Posterior vena cava (tissue), 2 donors: ENCODE measurements at places on chromosomes 3 and 15. TPM values are rescaled to one million over a fixed set of nuclear protein-coding genes. Genes with fewer than 3 reads are reported as not detected.

DNA sequence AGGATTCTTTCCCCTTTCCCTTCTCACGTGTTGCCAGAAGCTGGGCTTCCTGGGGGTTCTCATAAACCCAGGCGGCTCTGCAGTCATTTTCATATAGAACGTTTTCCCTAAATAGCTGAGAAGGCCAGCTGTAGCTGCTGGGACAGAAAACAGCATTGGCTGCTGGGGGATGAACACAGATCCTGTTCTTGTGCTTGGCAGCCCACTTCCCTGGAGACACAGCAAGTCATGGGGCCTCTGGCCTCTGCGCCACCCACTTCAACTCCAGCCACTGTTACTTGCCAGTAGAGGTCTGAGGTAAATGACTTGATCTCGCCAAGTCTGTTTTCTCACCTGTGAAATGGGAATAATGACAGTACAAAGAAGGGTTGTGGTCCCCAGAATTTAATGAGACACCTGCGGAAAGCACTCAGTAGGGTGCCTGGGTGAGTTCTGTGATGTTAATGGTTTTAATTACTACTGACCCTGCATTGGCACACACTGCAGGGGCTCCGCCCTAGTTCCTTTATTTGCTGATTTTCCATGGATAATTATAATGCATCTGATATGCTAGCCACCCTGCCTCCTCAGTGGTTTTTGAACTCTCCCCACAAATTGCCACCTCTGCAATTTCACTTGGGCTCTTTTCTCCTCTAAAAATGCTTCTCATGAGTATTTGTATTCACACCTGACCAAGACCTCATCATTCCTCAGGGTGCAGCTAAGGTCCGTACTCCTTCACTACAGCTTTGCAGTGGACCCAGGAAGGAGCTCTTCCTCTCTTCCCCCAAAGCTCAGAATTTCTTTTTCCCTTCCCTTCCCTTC, 274.7 kb downstream of the RPLP1 start:
- DNase-seq, result no peak

DNA sequence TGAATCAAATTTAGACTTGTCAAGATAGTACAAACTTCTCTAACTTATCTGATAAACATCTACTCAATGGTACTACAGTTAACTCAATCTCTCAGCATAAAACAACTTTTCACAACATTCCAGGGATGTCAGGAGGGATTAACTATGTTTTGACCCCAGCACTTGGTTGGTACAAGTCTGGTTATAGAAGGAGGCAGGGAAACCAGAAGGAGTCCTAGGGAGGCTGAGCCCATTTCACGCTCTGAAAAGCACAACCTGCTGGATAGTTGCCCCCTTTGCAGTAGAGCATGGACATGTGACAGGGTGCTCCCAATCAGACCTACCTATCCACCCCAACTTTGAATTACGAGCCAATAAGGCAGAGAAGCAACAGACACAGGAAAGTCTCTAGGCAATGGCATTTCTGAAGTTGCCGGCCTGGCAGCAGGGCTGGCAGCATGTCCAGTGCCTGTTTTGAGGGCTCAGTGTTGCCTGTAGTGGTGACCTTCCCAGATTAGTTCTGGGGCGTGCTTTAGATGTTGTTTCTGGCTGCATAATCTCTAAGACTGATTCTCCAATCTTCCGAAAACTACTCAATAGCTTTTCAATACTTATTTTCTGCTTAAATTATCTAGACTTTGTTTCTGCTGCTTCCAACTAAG, 8.2 kb downstream of the ANKUB1 start:
- no peak for DNase-seq

DNA sequence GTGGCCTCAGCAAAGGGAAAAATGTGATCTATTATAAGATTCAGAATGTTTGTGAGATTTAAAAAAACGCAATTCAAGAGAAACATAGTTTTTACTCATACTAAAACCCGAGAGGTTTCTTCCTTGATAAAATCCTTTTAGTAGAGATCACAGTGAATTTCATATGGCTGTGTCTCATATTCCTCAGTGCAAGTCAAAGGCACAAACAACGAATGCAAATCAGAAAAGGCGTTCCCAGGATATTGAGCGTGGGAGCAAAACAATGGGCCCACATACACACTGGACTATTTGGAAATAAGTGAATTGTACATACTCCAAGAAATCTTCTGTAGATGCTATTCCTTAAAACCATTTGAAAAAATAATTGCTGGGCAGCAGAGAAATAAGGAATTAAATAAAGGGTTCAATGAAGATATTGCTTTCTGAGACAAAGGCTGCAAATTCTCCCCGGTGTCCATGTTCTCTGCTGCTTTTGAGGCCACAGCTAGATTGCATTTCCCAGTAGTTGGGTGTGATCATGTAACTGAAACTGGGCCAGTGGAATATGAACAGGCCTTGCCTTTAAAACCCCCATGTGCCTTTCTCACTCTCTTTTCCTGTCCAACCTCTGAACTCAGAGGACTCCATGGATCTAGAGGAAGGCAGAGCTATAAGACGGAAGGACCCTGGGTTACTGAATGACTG, 144.6 kb upstream of the TBL1XR1 start:
- DNase-seq, result no peak

- DNase-seq, result no peak
Observed at GRCh38 chr3:142098964-142099363, 50.4 kb downstream of the TFDP2 start.

DNA sequence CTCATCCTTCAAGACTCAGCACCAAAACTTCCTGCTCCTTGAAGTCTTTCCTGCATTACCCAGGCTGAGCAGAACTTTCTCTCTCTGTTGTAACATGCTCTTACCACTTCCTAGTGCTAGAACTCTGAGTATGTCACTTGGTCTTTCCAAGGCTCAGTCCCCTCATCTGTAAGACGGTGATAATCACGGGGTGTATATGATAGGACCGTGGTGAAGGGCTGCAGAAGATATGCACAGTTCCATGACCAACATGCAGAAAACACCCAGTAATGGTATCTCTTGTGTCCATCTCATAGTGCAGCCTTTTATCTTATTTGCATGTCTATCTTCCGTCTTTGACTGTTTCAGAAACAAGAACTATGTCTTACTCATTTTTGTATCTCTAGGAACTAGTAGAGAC, 154.5 kb downstream of the ZNF621 start:
- no peak for DNase-seq

GRCh38 chr3:5791558-5791957, 604.1 kb downstream of the EDEM1 start:
- DNase-seq, result no peak

GRCh38 chr3:17798000-17798399, 55.6 kb upstream of the TBC1D5 start:
- DNase-seq, result no peak

GRCh38 chr3:111582120-111582474, 13.0 kb downstream of the ZBED2 start:
- DNase-seq, result no peak

DNA sequence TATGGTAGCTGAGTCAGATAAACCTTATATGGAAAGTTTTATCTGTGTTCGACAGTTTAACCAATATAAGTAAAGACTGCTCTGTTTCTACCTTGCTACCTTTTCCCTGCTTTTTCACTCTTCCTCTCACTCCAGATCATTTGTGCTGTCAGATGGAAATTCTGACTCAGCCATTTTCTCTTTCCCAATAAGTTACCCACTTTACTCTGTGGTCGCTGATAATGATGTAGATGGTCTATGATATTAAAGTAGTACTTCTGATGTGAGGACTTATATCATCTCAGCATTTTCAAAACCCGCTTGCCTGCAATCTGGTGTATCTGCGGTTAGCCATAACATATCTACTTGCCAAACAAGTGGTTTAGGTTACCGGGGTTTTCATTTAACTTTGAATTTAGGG, 15.0 kb upstream of the UTS2B start:
- DNase-seq, result no peak

The TGM5 gene
- total RNA-seq, result 0.56 TPM
